ENCODE measurements at places on chromosomes 2 and 18.

DNA sequence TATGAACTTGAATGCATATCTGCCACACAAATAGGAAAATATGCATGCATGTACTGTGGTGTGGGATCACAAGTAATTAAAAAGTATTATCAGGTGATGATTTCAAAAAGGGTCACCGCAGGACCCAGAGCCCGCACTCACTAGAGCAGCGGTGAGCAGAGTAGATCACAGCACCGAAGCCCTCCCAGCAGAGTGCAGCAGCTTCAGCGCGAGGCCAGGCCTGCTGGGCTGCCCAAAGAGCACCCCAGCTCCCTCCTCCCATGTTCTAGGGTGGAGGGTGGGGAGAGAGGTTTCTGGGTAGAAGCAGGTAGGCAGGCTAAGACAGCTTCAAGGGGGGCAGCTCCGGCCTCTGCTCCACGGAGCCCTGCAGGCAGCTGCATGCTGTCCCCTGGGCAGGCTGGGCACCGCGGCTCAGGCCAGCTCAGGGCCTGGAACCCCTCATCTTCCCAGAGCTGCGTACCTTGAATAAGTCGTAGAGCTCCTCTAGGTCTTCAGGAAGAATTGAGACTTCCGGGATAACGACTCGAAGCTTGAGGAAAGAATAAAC, 24.9 kb downstream of the RPL31 start:
- DNase-seq, result no peak

GRCh38 chr2:131015764-131016163, 77.5 kb downstream of the FAM168B start:
- no peak for DNase-seq

GRCh38 chr2:84878896-84879583, 1.8 kb downstream of the TRABD2A start:
- no peak for DNase-seq

DNA sequence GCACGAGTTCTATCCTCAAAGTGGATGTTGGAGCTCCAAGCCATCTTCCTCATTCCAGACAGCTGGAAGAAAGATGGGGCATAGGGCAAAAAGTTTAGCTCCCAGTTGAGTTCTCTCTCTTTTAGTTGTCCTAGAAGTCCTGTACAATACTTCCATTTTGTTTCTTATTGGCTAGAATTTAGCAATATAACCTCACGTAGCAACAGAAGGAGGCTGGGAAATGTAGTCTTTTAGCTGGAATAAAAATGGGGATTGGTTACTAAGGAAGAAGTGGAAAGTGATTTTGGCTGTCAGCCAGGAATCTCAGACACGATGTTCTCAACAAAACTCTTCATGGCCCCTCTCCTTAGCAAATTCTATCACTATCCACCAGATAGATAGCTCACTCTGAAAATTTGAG, 79.9 kb downstream of the PLCL1 start:
- DNase-seq, result no peak

DNA sequence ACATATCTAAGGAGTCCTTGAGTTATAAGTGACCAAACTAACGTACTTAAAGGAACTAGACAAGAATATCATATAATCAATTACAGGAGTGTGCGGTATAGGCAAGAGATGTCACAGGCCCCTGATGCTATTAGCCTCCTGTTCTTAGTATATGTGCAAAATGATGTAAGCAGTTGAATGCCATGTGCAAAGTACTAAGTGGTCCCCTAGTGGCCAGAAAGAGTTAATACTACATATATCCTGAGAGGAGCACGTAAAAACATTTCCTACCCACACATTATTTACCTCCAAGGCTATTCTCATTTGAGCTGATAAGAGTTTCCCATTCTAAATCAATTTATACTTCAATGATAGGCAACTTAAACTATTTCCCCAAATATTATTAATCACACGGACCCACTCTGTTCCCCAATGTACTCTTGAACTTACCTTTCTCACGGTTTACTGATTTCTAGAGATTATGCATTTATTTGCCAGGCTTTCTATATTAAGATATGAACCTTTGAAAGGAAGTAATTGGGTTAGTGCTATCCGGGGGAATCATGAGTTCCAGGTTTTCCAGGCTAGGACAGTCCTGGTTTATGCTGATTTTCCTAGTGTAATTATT, 158.0 kb upstream of the KLHL14 start:
- peak; percentile 63 for DNase-seq

GRCh38 chr2:60441800-60442199, 111.7 kb downstream of the BCL11A start:
- no peak for DNase-seq

DNA sequence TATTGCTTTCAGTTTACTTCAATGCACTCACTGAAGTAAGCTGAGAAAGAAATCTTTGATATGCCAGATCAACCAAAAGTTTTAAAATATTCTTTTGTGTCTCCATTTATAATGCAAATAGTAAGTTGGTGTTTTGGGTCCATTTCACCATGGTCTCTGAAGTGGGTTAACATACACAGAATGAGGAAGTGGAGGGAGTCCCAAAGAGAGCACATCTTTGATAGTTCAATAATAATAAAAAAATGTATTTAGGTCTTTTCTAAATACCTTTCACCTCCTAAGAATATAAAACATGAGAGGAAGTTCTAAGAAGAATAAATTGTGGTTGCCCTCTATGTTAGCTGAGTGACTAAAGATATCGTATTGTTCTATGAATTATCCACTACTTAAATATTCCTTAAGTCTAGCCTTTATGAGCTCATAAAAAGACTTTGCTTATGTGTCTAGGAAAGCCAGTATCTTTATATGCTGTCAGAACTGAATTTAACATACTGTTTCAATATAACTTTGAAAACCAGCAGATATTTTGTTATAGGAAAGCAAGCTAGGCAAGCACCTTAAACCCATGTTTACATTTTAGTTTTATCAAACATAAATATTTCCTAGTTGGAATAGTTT, 148.7 kb upstream of the ZEB2 start:
- DNase-seq, result no peak

- DNase-seq, result no peak
These were observed 72.5 kb downstream of the FAM210A start for GRCh38 chr18:13653746-13654433.

DNA sequence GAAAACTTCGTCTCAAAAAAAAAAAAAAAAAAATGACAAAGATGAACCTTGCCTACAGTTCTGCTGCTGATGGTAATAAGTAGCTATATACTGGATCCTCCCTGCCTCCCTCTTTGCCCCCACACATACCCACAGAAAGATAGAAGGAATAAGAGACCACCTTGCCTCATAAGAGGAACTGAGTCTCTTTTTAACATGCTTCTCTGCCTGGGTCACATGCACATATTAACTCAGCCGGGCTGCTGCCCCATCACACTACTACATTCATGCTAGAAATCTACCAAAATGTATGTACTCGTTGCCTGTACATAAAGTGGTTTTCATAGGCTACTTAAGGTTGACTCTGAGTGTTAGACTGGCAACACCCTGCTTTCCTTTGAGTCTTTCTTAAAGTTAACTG, 78.9 kb upstream of the B3GNT2 start:
- no peak for DNase-seq

DNA sequence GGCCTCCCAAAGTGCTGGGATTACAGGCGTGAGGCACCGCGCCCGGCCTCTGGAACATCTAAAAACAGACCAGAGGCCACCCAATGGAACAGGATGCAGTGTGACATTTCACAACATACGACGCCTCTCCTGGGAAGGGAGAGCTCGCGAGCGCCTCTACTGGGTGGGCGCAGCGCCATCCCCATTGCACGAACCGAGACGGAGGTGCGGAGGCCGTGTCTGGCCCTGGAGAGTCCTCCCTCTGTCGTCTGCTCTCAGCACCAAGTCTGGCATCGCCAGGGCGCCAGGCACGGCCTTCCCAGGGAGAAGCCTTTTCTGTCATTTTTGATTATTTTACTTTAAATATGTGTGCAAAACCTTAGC, 9.4 kb upstream of the GBX2 start:
- no peak for DNase-seq

- DNase-seq, result no peak
These were observed 13.7 kb downstream of the MTERF4 start for GRCh38 chr2:241088376-241088775.

DNA sequence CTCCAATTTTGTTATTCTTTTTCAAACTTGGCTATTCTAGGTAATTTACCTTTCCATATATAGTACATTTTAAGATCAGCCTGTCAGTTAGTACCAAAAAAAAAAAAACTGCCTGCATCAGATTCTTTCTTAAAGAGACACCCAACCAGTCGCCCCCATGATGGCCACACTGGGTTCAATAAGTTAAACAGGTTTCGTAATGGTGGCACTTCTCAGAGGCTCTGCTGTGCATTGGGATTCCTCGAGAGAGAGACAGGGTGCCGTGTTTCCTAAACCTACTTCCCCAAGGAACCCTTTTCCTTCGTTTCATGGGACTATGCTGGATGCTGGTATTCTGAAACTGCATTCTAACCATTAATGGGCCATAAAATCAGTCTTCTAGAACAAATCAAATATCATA, 37.4 kb downstream of the MYO7B start:
- no peak for DNase-seq

- no peak for DNase-seq
These were observed 93.1 kb downstream of the GALR1 start for GRCh38 chr18:77342736-77343135.

DNA sequence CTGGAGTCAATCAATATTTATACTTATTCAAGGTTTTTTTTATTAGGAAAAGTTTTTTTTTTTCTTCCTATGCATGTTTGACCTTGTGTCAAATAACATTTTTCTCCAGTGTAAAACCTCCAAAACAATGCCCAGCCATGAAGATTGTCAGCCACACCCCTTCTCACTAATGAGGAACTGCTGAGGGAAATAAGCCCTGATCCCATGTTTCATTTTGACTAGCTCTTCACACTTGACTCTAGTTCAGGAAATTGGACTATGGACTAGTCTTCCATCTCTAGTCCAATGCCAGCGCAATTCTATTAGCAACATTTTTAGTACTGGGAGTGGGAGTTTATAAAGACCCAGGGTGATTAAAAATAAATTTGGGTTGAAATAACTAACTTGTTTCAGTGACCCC, 275.6 kb upstream of the CXCR4 start:
- DNase-seq, result no peak

DNA sequence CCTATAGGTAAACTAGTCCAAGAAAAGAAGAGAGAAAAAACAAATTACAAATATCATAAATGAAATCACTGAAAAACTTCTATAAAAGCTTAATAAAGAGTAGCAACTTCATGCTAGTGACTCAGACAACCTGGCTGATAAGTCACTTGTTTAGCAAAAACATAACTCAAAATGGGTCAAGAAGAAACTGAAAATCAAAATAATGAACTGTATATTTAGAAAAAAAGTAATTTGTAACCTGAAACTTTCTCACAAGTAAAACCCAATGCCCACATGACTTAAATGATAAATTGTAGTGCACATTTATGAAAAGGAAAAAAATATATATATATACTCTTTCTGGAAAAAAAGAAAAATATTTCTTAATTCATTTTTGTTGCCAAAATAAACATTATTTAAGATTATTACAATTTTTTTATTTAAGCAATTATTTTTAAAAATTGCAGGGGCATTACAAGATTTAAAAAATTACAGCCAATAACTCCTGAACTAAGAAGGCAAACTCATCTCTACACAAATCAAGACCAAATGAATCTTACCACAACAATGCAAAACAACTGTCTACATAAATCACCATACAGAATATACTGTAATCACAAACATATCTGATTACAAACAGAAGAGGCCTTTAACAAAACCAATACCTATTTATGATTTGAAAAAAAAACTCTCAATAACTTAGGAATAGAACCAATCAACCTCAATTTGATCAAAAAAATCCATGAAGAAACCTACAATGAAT, 406.3 kb downstream of the CDH7 start:
- DNase-seq, result no peak

- DNase-seq, result no peak
These were observed 381.6 kb downstream of the DSEL start for GRCh38 chr18:67134911-67135310.

GRCh38 chr2:153408710-153409385, 69.7 kb downstream of the RPRM start:
- no peak for DNase-seq

DNA sequence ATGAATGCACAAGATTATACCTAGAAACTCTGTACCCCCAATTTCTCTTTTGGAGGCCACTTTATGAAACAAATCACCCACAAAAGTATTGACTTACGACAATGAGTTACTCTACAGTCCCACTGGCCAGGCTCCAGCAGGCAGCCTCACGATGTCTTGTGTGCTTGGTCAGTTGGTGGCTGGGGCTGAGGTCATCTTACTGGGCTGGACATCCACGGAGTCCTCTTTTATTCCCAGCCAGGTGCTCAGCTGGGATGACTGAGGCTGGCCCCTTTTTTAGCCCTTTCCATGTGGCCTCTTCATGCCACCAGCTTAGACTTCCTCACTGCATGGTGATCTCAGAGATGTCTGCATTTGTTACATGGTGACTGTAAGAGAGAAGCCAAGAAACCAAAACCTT, 8.9 kb upstream of the ID2 start:
- no peak for DNase-seq

GRCh38 chr18:69127873-69128500, 272.7 kb upstream of the DOK6 start:
- DNase-seq, result no peak

DNA sequence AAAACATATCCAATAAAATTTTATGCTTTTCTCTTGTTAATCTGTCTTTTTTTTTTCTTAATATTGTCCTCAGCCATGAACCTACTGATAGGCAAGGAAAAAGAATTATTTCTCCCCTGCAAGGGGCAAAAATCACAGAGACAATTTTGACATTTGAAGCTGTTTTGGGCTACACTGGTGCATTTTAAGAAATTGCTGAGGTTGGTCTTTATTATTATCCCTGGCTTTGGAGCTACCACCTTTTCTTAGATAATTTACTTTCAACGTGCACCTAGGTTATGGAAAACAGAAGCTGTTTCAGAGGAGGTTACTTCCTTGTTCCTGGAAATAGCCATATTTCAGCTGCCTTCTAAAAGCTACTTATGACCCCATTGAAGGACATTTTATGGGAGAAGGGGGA, 195.5 kb upstream of the KYNU start:
- DNase-seq, result no peak

GRCh38 chr2:109440499-109441156, 173.1 kb downstream of the SEPTIN10 start:
- DNase-seq, result no peak

DNA sequence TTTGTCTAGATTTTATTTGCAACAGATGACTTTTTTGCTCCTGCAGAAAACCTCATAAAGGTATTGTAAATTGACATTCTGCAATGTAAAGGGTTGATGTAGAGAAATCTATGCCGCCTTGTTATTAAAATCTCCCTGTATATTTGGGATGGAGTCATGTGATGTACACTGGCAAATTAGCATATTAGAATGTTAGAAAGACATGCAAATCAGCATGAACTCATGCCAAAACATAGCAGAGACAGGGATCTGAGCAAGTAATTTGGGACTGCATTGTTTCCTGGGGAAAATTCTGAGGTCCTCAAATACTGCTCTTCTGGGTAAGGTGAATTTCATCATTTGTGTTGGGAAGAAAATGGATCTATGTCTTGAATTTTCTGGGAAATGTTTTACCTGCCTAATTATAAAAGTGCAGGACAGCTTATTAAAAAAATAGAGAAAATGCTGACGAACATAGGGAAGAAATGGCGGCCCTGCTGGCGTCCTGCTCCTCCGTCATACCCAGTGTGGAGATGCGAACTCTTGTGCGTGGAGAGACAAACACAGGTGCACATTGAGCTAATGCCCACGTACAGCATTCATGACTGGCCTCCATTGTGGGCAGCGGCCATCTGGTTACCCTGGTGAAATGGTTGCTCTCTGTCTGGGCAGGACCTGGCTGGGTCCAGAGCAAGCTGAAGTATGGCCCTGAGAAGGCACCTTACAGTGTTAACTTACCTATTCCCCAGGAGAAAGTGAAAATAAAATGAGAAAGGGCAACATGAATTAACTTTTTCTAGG, 16.3 kb downstream of the ALLC start:
- no peak for DNase-seq

GRCh38 chr2:162711832-162712540, 126.6 kb downstream of the KCNH7 start:
- no peak for DNase-seq

All from GM10248 (cell line).